Bronchus fibroblast of lung (primary cell): ENCODE measurements at places on chromosomes 2 and 18. TPM values are rescaled to one million over a fixed set of nuclear protein-coding genes. Genes with fewer than 3 reads are reported as not detected.

IAH1 gene
- total RNA-seq: 62.4 and 68.8 TPM in 2 replicates

PLA2R1 gene
- 1.3 and 1.5 TPM in 2 replicates for total RNA-seq

CSRNP3 gene
- 1.7 and 2.5 TPM in 2 replicates for total RNA-seq

IL1RN gene
- total RNA-seq: not detected in 2 replicates

CFAP65 gene
- not detected in 2 replicates for total RNA-seq

IL36RN gene
- not detected in 2 replicates for total RNA-seq

ALPG gene
- total RNA-seq: not detected in 2 replicates

GRB14 gene
- total RNA-seq: 0.17 TPM in 1 of 2 replicates, not detected in the other

ALPP gene
- not detected in 2 replicates for total RNA-seq

TCF23 gene
- not detected in 2 replicates for total RNA-seq

CHRNG gene
- not detected in 2 replicates for total RNA-seq

CYP27C1 gene
- total RNA-seq: not detected in 2 replicates

GREB1L gene
- total RNA-seq: under 0.01 and 0.30 TPM in 2 replicates

TNS1 gene
- 15.3 and 18.3 TPM in 2 replicates for total RNA-seq

GDF7 gene
- total RNA-seq: not detected in 2 replicates

ALLC gene
- not detected in 2 replicates for total RNA-seq

DOCK10 gene
- total RNA-seq: 13.8 and 16.9 TPM in 2 replicates

SRD5A2 gene
- total RNA-seq: not detected in 2 replicates

MYO5B gene
- total RNA-seq: under 0.01 and 0.17 TPM in 2 replicates

NPHP1 gene
- 4.9 and 8.4 TPM in 2 replicates for total RNA-seq

SLC11A1 gene
- under 0.01 and 0.30 TPM in 2 replicates for total RNA-seq

MFSD2B gene
- 0.59 and 1.0 TPM in 2 replicates for total RNA-seq

STPG4 gene
- total RNA-seq: not detected in 2 replicates

PROC gene
- total RNA-seq: not detected in 2 replicates

CHAC2 gene
- 7.9 and 8.5 TPM in 2 replicates for total RNA-seq

FARSB gene
- total RNA-seq: 33.0 and 33.3 TPM in 2 replicates

TMEM163 gene
- not detected in 2 replicates for total RNA-seq

COBLL1 gene
- total RNA-seq: 0.67 and 0.74 TPM in 2 replicates

LRP2 gene
- total RNA-seq: not detected in 2 replicates

TLX2 gene
- 0.15 and 0.34 TPM in 2 replicates for total RNA-seq

RAB3GAP1 gene
- total RNA-seq: 17.4 and 20.0 TPM in 2 replicates

KCNJ3 gene
- not detected in 2 replicates for total RNA-seq

ERFE gene
- total RNA-seq: 4.2 TPM in 2 replicates

CPS1 gene
- total RNA-seq: 11.0 and 18.5 TPM in 2 replicates

NEU2 gene
- total RNA-seq: not detected in 2 replicates

RAB11FIP5 gene
- 22.7 and 23.9 TPM in 2 replicates for total RNA-seq

GKN2 gene
- total RNA-seq: not detected in 2 replicates

TM4SF20 gene
- total RNA-seq: not detected in 2 replicates

ST8SIA3 gene
- total RNA-seq: not detected in 2 replicates

LDLRAD4 gene
- total RNA-seq: not detected in 2 replicates

CD207 gene
- not detected in 2 replicates for total RNA-seq

DUSP28 gene
- 3.4 and 4.5 TPM in 2 replicates for total RNA-seq

EPG5 gene
- 20.7 and 21.7 TPM in 2 replicates for total RNA-seq

FZD7 gene
- 30.6 and 31.8 TPM in 2 replicates for total RNA-seq

TRIM43 gene
- total RNA-seq: not detected in 2 replicates
